CD4-positive, alpha-beta T cell treated with Interleukin-12 subunit alpha and Interleukin-12 subunit beta, for 1 hour (primary cell): ENCODE measurements at places on chromosomes 12 and 14.

GRCh38 chr14:106691601-106692291, 1165.4 kb downstream of the TMEM121 start:
- DNase-seq = peak; percentile 58

DNA sequence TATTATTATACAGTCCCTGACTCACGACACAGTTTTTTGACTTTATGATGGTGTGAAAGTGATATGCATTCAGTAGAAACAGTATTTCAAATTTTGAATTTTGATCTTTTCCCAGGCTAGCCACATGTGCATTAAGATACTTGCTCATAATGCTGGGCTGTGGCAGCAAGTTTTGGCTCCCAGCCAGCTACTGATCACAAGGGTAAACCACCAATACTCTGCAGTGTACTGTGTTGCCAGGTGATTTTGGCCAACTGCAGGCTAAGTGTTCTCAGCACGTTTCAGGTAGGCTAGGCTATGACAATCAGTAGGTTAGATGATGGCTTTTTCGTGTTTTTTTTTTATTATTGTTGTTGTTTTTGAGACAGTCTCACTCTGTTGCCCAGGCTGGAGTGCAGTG, 69.4 kb upstream of the ACTN1 start:
- no peak for DNase-seq

DNA sequence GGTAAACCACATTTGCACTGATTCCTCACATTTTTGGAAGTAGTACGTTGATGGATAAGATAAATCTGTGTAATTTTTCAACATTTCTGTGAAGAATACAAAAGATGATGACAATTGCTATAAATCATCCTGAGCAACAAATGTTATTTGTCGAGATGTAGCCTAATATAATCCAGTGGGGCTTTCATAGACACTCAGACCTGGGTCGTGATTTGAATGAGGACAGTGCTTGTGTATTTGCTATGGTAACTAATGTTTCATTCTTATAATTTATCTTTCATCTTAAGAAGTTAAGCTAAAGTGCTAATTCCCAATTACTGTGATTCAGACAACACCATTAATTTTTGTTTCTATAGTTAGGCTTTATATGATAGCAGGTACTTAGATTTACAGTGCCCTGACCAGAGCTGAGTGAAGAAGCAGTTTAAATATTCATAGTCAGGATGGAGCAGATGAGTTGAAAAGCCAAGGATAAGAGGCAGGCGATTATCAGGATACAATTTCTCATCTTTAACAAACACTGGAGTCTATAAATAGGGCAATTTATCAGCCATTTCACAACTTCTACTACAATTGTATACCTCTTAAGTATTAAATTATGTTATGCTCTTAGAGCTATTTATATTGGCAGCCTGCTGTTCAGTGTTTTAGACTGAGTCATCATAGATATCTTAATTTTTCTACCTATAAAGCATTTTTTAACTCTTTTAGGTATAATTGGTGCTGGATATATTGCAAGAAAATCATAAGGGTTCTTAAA, 359.9 kb downstream of the TRHDE start:
- DNase-seq = no peak

- no peak for DNase-seq
Measured at GRCh38 chr12:49937639-49938300, 12.8 kb upstream of the AQP2 start.

- DNase-seq = no peak
Measured at GRCh38 chr14:37213016-37213415, 15.3 kb downstream of the MIPOL1 start.

DNA sequence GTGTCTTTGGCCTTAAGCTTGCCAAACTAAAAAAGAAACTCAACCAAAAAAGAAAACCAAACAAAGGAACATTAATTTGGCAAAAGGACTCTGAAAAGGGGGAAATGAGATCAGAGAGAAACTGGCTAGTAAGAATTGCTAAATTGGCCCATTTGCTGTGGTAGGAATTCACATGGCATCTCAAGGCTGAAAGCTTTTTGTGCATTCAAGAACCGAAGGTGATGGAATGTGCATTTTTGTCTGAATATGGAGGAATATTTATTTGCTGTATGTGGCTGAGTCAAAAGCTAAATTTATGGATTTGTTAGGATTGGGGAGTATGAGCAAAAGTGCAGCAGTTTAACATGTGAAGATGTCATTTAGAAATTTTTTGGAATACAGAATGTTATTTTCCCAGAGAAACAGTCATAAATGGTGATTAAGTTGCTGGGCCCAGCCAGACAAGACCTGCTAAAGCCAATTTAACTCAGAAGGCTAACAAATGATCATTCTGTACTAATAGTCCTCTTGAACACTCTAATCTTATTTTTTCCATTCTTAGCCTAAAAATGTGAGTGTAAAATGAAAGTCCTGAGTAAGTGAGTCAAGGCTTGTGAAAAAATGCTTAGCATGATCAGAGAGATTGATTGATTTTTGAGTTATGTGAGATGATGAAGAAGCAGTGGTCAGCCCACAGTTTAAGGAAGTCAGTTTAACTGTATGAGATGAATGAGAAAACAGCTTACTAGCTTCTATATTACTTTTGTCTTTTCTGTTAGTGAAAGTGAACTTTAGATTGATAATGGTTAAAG, 94.1 kb downstream of the ANO6 start:
- DNase-seq = no peak

GRCh38 chr12:27162229-27162537, 79.8 kb upstream of the C12orf71 start:
- DNase-seq = no peak

- DNase-seq = no peak
Measured at GRCh38 chr14:33510063-33510481, 440.8 kb downstream of the EGLN3 start.

GRCh38 chr12:58268069-58268468, 326.7 kb downstream of the ATP23 start:
- no peak for DNase-seq

DNA sequence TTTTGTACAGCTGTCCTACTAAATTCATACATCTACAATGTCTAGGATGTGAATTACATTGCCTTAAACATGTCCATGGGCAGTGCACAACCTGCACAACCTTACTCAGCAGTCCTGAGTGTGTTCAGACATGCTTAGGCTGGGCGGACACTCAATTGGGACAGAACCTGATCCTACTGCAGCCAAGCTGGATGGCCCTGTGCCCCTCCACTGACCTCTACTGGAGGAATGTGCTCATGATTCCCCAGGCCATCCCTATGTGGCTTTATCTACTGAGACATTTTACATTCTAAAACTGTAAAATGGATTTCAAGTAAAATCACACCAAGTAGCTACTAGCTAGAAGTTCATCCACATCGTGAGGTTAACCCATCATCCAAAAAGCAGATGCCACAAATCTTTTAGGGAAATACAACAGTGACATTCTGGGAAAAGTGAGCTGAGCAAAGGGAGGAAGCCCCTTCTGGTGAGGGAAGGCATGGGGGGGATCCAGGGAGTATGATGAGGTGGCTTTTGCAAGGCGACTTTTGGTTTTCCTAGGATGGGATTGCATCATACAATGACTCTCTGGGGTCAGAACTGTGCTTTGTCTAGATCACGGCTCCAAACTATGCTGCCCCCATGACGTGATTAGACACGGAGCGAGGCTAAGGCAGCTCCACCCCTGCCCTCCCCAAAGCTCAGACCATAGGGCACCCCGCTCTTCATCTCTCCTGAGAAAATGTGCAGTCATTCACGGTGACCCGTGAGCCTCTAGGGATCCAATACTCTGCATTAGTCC, 911.7 kb upstream of the TMEM132C start:
- no peak for DNase-seq

GRCh38 chr12:98847242-98847641, 202.2 kb downstream of the APAF1 start:
- DNase-seq = no peak

- DNase-seq = no peak
Measured at GRCh38 chr12:103102225-103102744, 144.8 kb downstream of the ASCL1 start.

DNA sequence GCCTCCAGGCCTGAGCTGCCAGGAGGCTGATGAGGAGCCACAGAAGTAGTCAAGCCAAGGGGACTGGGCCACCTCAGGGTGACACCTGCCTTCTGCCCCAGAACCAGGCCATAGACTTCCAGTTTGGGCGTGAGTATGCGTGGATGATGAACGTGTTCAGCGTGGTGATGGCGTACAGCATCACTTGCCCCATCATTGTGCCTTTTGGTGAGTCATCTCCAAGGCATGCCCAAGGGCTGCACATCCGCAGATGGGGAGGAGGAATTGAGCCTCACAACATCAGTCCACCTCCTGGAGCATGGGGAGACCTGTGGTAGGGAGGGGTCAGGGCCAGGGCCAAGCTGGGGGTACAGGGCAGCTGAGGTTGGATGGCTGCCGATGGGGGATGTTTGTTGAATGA, 22.3 kb downstream of the NGB start:
- no peak for DNase-seq

DNA sequence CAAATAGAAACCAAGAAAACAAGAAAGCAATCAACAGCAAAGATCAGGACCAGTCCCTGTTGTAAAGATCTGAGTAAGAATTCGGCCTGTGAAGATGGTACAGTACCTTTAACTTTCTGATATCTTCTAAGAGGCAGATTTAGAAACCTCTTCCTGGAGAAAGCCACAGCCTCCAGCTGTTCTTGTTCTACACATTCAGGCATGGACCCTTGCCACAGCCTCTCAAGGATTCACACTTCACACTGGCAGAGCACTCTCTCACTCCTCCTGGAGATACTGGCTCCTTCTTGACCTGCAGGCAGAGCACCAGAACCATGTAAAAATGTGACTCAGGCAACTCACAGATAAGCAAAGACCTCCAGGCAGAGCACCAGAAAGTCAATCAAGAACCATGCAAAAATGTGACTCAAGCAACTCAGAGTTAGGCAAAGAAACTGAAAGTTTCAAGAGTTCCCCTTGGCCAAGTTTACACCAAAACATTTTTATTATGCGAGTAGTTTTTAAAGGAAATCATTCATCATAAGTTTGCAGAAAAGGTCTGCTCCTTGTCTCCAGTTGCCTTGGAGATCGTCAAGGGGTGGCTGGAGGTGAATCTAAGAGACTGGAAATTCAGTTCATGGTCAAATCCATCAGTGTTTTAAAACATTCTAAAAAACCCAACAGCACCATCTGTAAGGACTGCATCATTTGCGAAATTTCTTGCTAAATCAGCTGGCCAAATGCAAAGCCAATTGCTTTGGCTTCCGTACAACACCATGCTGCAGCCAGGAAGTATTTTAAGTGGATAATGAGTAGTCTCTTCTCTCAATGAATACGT, 119.3 kb upstream of the MDM1 start:
- DNase-seq = peak; percentile 45

DNA sequence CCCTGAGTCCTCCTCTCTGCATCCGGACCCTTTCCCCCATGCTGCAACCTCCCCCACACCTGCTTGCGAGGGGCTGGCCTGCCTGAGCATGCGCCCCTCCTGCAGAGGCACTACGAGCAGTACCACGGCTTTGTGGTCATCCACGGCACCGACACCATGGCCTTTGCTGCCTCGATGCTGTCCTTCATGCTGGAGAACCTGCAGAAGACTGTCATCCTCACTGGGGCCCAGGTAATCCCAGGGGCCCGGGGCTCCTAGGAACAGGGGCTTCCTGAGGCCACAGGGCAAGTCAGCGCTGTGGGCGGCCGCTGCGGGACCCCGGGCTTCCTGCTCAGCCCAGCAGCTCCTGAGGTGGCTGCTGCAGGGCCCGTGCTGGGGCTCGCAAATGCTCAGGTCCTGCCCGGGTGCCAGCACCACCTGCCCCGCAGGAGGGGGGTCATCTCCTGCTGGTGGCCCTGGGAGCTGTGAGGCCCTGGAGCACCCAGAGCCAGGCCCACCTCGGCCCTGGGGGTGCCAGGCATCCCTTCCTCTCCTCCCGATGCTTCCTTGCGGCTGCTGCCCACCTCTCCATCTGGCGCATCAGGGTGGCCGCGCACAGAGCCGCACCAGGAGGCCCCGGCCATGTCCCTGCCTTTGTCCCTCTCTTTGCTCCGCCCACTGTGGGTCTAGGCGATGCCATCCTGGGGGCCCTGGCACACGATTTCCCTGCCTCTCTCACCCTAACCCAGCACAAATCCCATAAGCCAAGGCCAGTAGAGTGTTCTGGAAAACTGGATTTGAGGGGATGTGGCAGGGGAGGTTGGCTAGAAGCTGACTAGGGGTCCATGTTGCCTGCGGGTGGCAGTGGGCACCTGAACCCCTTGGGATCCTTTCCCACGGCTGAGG, 10.2 kb downstream of the ASPG start:
- no peak for DNase-seq
